ENCODE measurements at places on chromosomes 2 and 18. TPM values are rescaled to one million over a fixed set of nuclear protein-coding genes. Genes with fewer than 3 reads are reported as not detected.

The CPLX4 gene
- total RNA-seq = not detected

The MRPL44 gene
- total RNA-seq = 39.9 TPM

The BOLL gene
- total RNA-seq = not detected

The RPRD1A gene
- total RNA-seq = 53.4 TPM

The PLB1 gene
- total RNA-seq = 2.4 TPM

The WDR7 gene
- 29.3 TPM for total RNA-seq

The MROH2A gene
- total RNA-seq = not detected

The SLC23A3 gene
- 0.58 TPM for total RNA-seq

The RESP18 gene
- total RNA-seq = not detected

The TRIM43 gene
- not detected for total RNA-seq

The RRM2 gene
- total RNA-seq = 2.1 TPM

The FAM228A gene
- total RNA-seq = 0.11 TPM

The DYNC1I2 gene
- 66.9 TPM for total RNA-seq

The ERBB4 gene
- total RNA-seq = 8.3 TPM

The TUBA3E gene
- 47.1 TPM for total RNA-seq

The ALLC gene
- not detected for total RNA-seq

The NEU2 gene
- total RNA-seq = not detected

The ANTXR1 gene
- total RNA-seq = 23.3 TPM

The UGT1A4 gene
- total RNA-seq = not detected

The GAREM2 gene
- total RNA-seq = 0.93 TPM

The GPR35 gene
- total RNA-seq = 1.3 TPM

The SPC25 gene
- total RNA-seq = 0.60 TPM

The TMEM37 gene
- 2.4 TPM for total RNA-seq

The IL36A gene
- total RNA-seq = not detected

The SOX11 gene
- total RNA-seq = 0.93 TPM

The RPS27A gene
- 459 TPM for total RNA-seq

The RAD51AP2 gene
- 0.14 TPM for total RNA-seq

The NFATC1 gene
- total RNA-seq = 18.3 TPM

The ATP8B1 gene
- 8.6 TPM for total RNA-seq

The AQP12A gene
- not detected for total RNA-seq

Measured in left ventricle myocardium inferior (tissue), 1 donor.